H1 (cell line): ENCODE measurements at places on chromosomes 3 and 15.

GRCh38 chr3:134029256-134029733, 430 bp downstream of the SLCO2A1 start:
- H3K27ac ChIP-seq: no peak overlapping the region
- H3K4me1 ChIP-seq: no peaks in the 10 kb centered on the region
- peak overlapping the region; percentile 57 for H3K4me3 ChIP-seq
- H3K27me3 ChIP-seq: peaks cover 28% of the 10 kb centered on the region
- DNase-seq: no peak

DNA sequence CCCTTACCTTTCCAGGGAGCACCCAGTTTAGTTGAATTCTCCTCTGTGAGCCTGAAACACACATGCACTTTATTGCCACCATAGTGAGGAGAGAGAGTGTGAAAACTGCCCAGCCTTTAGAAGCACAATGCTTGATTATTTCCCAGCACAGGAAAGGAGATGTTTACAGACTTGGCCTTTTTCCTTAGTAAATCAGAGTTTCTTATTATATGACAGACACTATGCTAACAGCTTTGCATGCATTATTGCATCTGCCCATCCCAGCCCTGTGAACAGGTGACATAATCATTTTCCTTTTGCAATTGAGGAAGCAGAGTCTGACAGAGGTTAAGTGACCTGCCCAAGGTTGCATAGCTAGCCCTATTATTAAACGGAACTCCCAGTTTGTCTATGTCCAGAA, 36.5 kb downstream of the CAPN3 start:
- H3K4me3 ChIP-seq: no peak overlapping the region
- DNase-seq: no peak
- H3K27me3 ChIP-seq: no peaks in the 10 kb centered on the region
- H3K36me3 ChIP-seq: no peaks in the 10 kb centered on the region
- H3K4me1 ChIP-seq: no peaks in the 10 kb centered on the region
- no peak overlapping the region for H3K27ac ChIP-seq

GRCh38 chr3:125003369-125003853, 52.4 kb downstream of the HEG1 start:
- peaks cover 8% of the 10 kb centered on the region for H3K4me1 ChIP-seq
- no peak overlapping the region for H3K4me3 ChIP-seq
- H3K36me3 ChIP-seq: 0 out of 2 replicates have a peak, but pooled peaks cover 2% of the 10 kb centered on the region
- H3K27ac ChIP-seq: no peak overlapping the region
- H3K27me3 ChIP-seq: no peaks in the 10 kb centered on the region

- no peak overlapping the region for H3K27ac ChIP-seq
- no peaks in the 10 kb centered on the region for H3K4me1 ChIP-seq
- H3K4me3 ChIP-seq: no peak overlapping the region
- DNase-seq: no peak
- no peaks in the 10 kb centered on the region for H3K27me3 ChIP-seq
These were observed 67.6 kb downstream of the SCN11A start for GRCh38 chr3:38984110-38984509.

DNA sequence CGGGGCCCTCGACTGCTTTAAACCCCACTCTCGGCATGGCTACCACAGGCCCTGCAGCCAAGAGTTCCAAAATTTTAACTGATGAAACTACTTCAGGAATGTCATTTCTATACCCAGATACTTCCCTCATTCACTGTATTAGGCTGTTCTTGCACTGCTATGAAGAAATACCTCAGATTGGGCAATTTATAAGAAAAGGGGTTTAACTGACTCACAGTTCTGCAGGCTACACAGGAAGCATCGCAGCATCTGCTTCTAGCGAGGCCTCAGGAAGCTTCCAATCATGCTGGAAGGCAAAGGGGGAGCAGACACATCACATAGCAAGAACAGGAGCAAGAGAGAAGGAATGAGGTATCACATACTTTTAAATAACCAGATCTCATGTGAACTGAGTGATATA, 21.6 kb upstream of the ALCAM start:
- DNase-seq: no peak
- no peaks in the 10 kb centered on the region for H3K4me1 ChIP-seq
- no peaks in the 10 kb centered on the region for H3K27me3 ChIP-seq
- no peaks in the 10 kb centered on the region for H3K36me3 ChIP-seq
- H3K4me3 ChIP-seq: no peak overlapping the region
- no peak overlapping the region for H3K27ac ChIP-seq

GRCh38 chr15:43948691-43949325, 122.0 kb downstream of the WDR76 start:
- no peak overlapping the region for H3K27ac ChIP-seq
- 0 out of 2 replicates have a peak, but pooled peaks cover 2% of the 10 kb centered on the region for H3K4me1 ChIP-seq
- no peaks in the 10 kb centered on the region for H3K36me3 ChIP-seq
- no peaks in the 10 kb centered on the region for H3K27me3 ChIP-seq
- no peak overlapping the region for H3K4me3 ChIP-seq
- DNase-seq: no peak

DNA sequence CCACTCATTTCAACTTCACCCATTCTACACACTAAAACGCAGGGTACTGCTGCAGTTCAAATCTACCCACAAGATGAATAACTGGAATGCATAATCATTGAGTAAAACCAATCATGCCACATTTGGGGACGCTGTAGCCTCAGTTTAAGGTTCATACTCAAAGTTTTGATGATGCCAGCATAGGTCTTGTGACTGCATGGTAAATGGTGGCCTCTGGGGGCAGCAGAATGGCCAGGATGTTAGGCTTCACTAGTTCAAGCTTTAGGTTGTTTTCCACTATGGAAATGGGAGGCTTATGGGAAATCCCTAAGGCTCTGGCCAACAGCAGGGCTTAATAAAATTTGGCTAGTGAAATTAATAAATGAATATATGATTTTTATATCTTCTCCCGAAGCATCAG, 104.3 kb upstream of the TSC22D2 start:
- H3K4me1 ChIP-seq: no peaks in the 10 kb centered on the region
- H3K4me3 ChIP-seq: no peak overlapping the region
- no peaks in the 10 kb centered on the region for H3K36me3 ChIP-seq

DNA sequence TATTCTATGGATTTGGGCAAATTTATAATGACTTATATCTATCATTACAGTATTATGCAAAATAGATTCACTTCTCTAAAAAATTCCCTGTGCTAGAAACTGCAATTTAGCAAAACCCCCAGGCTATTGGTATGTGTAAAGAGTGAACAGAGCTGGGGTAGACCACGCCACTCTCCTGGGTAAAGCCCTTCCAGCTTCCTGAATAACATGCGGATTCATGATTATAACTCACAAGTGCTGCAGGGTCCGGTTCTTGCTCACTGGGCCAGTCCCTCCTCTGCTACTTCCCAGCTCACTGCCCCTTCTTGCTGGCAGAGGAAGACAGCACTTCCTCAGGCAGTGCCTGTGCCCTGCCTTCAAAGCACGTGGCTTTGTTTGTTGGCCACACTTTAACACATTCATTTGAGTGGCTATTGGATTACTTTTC, 4.1 kb downstream of the CD80 start:
- no peaks in the 10 kb centered on the region for H3K27me3 ChIP-seq
- 0 out of 2 replicates have a peak, but pooled peaks cover 3% of the 10 kb centered on the region for H3K4me1 ChIP-seq
- H3K4me3 ChIP-seq: no peak overlapping the region
- no peak for DNase-seq
- no peak overlapping the region for H3K27ac ChIP-seq
- H3K36me3 ChIP-seq: no peaks in the 10 kb centered on the region

DNA sequence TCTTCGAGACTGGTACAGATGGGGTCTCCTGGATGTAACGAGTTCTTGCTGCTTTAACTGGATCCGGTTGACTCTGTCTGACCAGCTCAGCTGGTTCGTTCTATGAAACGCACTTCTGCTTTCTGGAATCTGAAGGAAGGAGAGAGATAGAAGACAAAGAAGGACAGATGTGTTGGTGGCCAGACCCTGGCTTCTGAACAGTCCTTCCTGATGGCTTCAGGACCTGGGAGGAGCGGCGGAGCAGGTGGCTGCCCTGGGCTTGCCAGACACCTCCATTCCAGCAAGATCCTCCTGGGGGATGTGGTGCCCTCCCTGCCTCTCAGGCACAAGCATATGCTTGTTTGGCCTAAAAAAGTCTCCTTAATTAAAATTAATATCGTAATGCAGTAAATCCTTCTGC, 99.9 kb downstream of the APBA2 start:
- no peaks in the 10 kb centered on the region for H3K36me3 ChIP-seq
- DNase-seq: no peak
- no peak overlapping the region for H3K27ac ChIP-seq

- no peak overlapping the region for H3K27ac ChIP-seq
- no peak overlapping the region for H3K4me3 ChIP-seq
- no peaks in the 10 kb centered on the region; the same call in 1 of the 2 replicates for H3K4me1 ChIP-seq
- no peak for DNase-seq
- H3K36me3 ChIP-seq: no peaks in the 10 kb centered on the region
- peaks cover 16% of the 10 kb centered on the region for H3K27me3 ChIP-seq
These were observed 148.6 kb downstream of the ANO10 start for GRCh38 chr3:43473244-43473643.

- no peak overlapping the region for H3K4me3 ChIP-seq
- DNase-seq: no peak
- H3K27me3 ChIP-seq: no peaks in the 10 kb centered on the region
- no peaks in the 10 kb centered on the region for H3K4me1 ChIP-seq
- no peaks in the 10 kb centered on the region for H3K36me3 ChIP-seq
- no peak overlapping the region for H3K27ac ChIP-seq
These were observed 90.8 kb upstream of the CMC1 start for GRCh38 chr3:28150465-28151206.

- peak overlapping the region; percentile 73 for H3K4me3 ChIP-seq
- no peaks in the 10 kb centered on the region for H3K36me3 ChIP-seq
- H3K27me3 ChIP-seq: no peaks in the 10 kb centered on the region
These were observed 1.3 kb downstream of the MAGI1 start for GRCh38 chr3:66037330-66037985.

- H3K4me1 ChIP-seq: no peaks in the 10 kb centered on the region
- H3K4me3 ChIP-seq: no peak overlapping the region
- DNase-seq: no peak
- no peaks in the 10 kb centered on the region for H3K27me3 ChIP-seq
These were observed 343.3 kb downstream of the ZNF385D start for GRCh38 chr3:21407743-21408142.

DNA sequence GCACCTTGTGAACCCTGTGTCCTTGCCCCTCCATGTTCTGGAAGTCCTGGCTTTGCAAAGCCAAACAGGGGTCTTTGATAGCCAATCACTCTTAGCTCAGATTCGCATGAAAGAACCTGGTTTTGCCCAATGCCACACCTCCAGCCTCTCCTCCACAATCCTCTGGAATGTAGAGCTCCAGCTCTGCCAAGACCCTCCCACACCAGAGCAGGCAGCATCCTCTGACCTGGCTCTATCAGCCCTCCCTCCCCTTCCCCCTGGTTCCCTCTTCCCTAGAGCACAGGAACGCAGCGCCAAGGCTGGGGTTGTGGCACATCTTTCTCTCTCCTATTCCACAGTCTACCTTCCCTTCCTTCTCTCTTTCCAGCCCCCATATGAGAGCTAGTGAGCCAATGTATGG, 133.3 kb downstream of the RPLP1 start:
- H3K36me3 ChIP-seq: no peaks in the 10 kb centered on the region
- DNase-seq: no peak

- no peaks in the 10 kb centered on the region for H3K27me3 ChIP-seq
- H3K4me1 ChIP-seq: no peaks in the 10 kb centered on the region
- no peaks in the 10 kb centered on the region for H3K36me3 ChIP-seq
- H3K4me3 ChIP-seq: no peak overlapping the region
These were observed 72.2 kb downstream of the RPLP1 start for GRCh38 chr15:69524814-69525213.

DNA sequence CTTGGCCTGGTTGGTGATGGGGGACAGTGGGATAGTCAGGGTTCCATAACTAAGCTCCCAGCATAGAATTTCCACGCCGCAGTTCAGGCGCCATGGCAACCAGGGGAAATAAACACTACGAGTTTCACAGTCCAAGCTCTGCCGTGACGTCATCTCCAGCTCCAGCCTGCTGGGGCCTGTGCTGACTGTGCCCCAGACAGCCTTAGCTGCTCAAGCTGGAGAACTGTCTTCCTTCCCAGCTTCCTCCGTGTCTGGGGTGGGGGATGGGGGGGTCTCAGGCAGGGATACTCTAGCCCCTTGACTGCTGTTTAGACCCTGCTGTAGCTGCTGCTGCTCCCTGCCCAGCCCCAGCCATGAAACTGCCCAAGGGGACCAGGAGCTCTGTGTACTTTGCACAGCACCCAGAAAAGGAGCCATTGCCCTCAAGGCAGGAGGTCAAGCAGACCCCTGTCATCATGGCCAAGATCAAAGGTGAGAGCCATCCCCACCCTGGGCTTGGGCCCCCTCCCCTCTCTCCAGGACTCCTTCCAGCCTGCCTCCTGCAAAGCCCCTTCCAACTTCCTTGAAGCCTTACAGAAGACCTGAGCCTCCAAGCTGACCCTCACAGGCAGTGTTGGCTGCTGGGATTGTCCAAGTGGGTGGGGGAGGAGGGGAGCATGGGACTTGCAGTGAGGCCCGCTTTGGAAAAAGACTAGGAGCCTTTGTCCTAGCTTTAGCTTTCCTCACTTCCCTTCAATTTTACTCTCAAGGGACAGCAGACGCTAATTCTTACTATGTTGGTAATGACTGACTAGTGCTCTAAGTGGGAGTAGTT, 11.4 kb upstream of the CSPG4 start:
- no peaks in the 10 kb centered on the region for H3K36me3 ChIP-seq
- H3K27me3 ChIP-seq: no peaks in the 10 kb centered on the region; the same call in 1 of the 2 replicates
- H3K4me1 ChIP-seq: no peaks in the 10 kb centered on the region; the same call in 1 of the 2 replicates
- no peak for DNase-seq
- no peak overlapping the region for H3K4me3 ChIP-seq
- no peak overlapping the region for H3K27ac ChIP-seq

- no peak for DNase-seq
- no peaks in the 10 kb centered on the region for H3K27me3 ChIP-seq
- no peaks in the 10 kb centered on the region for H3K36me3 ChIP-seq
- no peak overlapping the region for H3K27ac ChIP-seq
- no peak overlapping the region for H3K4me3 ChIP-seq
These were observed 108.5 kb upstream of the EPHA6 start for GRCh38 chr3:96705895-96706294.

DNA sequence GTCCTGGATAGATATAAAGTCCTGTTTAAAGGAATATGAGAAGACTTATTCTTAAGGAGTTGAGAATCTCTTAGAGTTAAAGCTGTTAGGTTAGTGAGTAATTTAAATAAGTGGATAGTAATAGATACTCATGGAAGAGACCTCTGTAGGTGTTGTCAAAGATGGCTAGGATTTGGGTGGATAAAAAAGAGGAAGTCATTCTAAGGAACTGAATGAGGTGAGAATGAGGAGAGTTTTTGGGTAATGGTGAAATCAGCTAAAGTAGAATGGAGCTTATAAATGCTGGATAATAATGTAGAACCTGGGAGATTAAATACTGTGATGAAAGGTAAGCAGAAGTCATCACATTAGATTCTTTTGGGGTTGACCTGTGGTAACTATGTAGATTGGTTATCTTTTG, 8.1 kb downstream of the ARIH1 start:
- H3K36me3 ChIP-seq: no peaks in the 10 kb centered on the region
- no peak overlapping the region for H3K4me3 ChIP-seq
- H3K4me1 ChIP-seq: no peaks in the 10 kb centered on the region
- no peak overlapping the region for H3K27ac ChIP-seq
